ENCODE measurements at places on chromosomes 7 and 10. TPM values are rescaled to one million over a fixed set of nuclear protein-coding genes. Genes with fewer than 3 reads are reported as not detected.

DNA sequence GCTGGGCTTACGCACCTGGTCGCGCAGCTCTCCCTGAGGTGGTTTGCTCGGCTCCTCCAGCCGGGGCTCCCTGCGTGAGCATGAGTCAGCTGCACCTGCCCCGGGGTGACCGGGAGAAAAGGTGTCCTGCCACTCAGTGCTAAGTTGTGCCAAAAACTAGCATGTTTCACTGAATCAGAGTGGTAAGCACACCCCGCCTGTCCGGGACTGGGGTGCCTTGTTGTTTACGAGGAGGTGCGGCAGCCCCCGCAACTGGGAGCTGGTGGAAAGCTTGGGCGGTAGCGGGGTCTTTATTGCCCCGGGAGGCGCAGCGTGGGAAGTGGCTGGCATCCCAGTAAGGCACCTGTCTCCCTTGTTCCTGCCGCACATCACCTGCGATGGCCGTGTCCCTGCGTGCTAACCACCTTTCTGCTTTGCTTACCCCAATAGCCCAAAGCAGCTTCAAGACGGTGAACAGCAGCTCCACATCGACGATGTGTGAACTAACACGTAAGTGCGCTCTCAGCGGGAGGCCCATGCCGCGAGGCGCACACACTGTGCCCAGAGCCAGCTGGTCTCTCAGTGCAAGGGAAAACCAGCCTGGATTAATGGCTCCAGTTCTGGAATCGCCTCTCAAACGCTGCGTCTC lies 506.6 kb upstream of the FOXK1 start:
- no peak for DNase-seq

RBP3 gene
- not detected for total RNA-seq

- no peak for DNase-seq
Measured at GRCh38 chr10:43373461-43373860, 2.0 kb downstream of the FXYD4 start.

DNA sequence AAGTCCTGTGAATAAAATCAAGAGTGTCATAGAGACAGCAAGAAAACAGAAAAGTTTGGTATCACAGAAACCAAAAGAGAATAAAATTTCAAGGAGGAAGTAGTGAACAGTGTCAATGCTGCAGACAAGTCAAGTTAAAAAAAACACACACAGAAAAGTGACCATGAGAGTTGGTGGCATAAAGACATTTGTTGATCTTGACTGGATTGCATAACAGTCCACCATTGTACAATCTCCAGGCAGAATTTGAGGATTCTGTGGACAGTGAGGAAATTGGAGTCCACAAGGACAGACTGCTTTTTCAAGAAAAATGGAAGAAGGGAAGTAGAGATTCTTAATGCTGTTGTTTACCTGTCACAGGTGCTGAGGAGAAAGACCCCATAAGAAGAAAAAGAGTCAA lies 412.5 kb downstream of the PLXDC2 start:
- DNase-seq, result no peak

DNA sequence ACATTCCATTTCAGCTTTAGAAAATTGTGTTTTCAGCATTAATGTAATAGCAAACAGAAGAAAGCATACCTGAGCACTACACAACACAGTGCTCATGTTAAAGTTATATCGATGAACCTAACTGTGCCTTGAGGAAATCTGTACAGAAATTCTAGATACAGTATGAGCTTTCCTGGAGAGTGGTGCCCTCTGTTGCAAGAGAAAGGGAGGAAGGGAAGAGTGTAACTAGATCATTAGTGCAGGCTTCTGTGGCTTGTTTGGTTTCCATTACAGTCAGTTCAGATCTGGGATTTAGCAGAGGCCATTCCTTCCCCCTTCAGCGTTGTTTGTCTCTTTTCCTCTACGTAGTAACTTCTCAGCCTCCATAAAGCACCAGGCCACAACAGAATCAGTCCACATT lies 139.7 kb downstream of the HTR7 start:
- no peak for DNase-seq

GRCh38 chr10:131843881-131844284 lies 56.9 kb upstream of the PPP2R2D start:
- no peak for DNase-seq

- DNase-seq, result no peak
Measured at GRCh38 chr7:105189859-105190492, 176.0 kb downstream of the KMT2E start.

GRCh38 chr7:77707504-77707992 lies 11.3 kb downstream of the RSBN1L start:
- DNase-seq, result no peak

DNA sequence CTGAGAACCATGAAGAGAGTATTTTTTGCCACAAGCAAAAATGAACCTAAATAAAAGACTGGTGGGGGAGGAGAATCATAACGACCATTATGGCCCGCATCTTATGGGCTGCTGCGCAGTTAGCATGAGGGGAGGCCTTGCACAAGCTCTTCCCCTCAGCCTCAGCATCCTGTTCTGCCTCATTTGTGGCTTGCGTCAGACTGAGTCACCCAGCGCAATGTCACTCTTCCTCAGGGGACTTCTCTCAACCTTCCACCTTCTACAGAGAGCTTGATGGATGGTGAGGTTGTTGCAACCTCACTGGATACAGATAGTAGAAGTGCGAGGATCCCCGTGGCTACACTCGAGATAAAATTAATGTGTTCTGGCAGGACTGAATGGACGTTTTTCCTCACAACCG lies 16.8 kb upstream of the GPR15LG start:
- peak; percentile 61 for DNase-seq

- no peak for DNase-seq
Measured at GRCh38 chr10:14737808-14738545, 36.7 kb downstream of the FAM107B start.

HHEX gene
- 2.0 TPM for total RNA-seq

GRCh38 chr10:113020838-113021237 lies 70.8 kb downstream of the TCF7L2 start:
- no peak for DNase-seq

GATA3 gene
- total RNA-seq, result 76.3 TPM

DNA sequence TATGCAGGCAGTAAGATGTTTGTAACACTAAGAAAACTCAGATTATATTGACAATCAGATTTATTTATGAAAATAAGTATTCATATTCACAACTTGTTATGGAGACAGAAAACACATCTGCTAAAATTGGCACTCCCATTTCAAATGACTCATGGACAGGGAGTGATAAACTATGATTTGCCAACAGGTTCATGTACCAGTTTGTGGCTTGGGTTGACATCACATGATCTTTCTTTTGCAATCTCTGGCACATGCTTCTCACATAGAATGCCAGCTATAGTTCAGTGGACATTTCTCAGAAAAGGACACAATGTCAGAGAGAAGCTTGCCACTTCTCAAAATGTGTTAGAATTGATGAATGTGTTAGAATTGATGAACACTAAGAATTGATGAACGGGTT lies 663.2 kb upstream of the ANKRD30A start:
- DNase-seq, result no peak

SPDYE2B gene
- total RNA-seq, result not detected

GRCh38 chr10:81708416-81708815 lies 166.6 kb upstream of the NRG3 start:
- DNase-seq, result no peak

INHBA gene
- total RNA-seq, result not detected

DHX32 gene
- 3.9 TPM for total RNA-seq

ZNF25 gene
- 3.7 TPM for total RNA-seq

AASS gene
- total RNA-seq, result 0.84 TPM

- no peak for DNase-seq
Measured at GRCh38 chr7:28107960-28108359, 72.6 kb downstream of the JAZF1 start.

FAM25A gene
- total RNA-seq, result not detected

ZNF316 gene
- 49.5 TPM for total RNA-seq

C10orf105 gene
- total RNA-seq, result 0.33 TPM

- no peak for DNase-seq
Measured at GRCh38 chr7:47472444-47473157, 109.3 kb downstream of the TNS3 start.

CTTNBP2 gene
- not detected for total RNA-seq

CALML5 gene
- not detected for total RNA-seq

DNA sequence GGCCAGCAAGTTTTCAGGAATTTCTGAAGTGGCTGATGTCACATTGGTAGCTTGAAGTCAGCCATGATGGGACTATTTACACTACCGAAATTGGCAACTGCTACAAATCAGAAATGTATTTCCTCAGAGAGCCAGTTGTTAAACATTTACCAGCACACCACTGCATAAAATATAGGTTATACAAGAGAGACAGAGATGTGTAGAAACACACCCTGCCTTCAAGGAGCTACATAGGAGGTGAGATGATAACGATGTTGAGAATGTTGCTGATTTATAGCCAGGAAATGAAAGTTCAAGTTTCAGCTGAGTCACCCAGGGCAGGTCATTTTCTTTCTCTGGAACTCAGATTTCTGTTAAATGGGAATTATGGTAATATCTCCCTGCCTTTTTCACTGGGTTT lies 46.0 kb upstream of the TCF7L2 start:
- DNase-seq, result no peak

DNA sequence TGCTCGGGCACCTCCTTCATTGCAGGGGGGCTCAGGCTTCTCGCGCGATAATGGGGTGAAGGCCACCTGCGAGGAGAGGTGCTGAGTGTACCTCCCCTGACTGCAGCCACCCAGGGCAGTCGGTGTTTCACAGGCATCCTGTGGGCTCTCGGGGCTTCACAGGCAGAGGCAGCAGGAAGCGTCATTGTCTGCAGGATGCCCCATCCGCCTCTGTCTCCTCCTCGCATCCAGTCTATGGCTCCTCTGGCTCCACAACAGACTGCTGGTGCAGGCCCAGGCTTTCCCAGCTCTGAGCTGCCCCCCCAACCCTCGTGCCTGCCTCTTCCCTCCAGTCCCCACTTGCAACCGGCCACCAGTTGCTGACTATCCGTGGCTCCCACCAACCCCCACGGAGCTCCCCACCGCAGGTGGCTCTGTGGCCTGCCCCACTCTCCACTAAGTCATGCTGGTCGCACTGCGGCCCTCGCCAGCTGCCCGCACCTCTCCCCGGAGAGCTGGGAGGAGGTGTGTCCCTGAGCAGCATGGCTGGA lies 36.5 kb downstream of the CAMK2B start:
- no peak for DNase-seq

- DNase-seq, result no peak
Measured at GRCh38 chr7:33716581-33717477, 188.5 kb upstream of the BMPER start.

DNA sequence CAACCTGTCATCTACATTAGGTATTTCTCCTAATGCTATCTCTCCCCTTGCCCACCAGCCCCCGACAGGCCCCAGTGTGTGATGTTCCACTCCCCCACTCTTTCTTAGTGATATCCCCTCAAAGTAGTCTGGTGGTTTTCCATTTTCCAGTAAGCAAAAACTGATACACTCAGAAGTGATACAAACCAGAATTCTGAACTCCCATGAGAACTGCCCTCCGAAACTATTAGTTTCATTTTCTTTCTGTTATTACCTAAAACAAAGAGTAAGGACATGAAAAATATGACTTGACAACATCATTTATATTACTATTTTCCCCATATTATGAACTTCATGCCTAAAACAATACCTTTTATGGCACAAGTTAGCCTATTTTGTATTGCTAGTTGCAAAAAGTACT lies 175.0 kb downstream of the OTUD1 start:
- DNase-seq, result no peak

DNA sequence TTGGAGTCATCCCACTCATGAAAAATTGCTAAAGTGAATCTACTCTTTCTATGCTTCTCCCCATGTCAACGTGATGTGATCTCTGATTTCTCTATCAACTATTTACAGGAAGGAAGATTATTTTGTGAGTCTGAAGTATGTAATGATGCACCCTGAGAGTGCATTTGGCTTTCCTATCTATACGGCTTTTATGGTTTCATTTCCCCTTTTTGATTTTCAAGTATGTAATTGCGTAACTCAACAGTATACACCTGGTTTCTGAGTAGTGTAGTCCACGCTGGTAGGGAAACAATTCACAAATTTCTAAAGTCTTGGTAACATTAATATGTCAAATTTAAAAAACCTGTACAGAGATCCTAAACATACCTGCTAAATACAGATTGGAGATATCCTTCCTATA lies 194.7 kb upstream of the SEMA3A start:
- DNase-seq, result no peak

PLXNA4 gene
- total RNA-seq, result 2.1 TPM

GIMAP1 gene
- total RNA-seq, result 6.2 TPM

- no peak for DNase-seq
Measured at GRCh38 chr10:65827359-65827758, 1098.5 kb upstream of the LRRTM3 start.

DNA sequence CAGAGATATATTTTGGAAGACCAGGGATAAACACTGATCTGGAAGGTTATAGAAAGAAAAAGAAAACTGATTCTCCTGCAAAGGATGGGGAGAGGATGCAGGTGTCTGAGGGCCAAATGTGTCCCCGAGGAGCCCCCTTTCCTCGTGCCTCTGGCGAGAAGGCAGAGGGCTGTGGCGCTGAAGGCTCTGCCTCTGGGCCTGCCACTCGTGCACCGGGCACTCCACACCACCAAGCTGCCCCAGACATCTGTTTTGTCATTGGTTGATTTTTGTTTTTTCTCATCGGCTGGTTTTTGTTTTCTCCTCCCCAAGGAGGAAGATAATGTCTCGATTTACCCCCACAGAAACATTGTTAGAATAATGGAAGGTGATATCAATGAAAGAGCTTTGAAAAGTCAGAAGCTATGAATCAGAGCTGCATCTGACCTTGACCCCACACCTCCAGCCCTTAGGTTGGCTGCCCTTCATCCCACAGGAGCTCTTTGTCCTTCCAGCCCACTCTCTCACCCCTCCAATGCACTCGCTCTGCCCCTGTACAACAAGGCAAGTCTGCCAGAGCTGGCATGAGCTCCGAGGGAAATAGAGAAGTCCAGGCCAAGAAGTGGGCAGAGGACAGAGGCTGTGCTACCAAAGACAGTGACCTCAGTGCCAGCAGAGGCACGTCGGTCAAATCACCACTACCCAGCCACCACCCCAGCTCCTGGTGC lies 124.8 kb downstream of the TCERG1L start:
- peak; percentile 32 for DNase-seq

LOXL4 gene
- 0.08 TPM for total RNA-seq

DNA sequence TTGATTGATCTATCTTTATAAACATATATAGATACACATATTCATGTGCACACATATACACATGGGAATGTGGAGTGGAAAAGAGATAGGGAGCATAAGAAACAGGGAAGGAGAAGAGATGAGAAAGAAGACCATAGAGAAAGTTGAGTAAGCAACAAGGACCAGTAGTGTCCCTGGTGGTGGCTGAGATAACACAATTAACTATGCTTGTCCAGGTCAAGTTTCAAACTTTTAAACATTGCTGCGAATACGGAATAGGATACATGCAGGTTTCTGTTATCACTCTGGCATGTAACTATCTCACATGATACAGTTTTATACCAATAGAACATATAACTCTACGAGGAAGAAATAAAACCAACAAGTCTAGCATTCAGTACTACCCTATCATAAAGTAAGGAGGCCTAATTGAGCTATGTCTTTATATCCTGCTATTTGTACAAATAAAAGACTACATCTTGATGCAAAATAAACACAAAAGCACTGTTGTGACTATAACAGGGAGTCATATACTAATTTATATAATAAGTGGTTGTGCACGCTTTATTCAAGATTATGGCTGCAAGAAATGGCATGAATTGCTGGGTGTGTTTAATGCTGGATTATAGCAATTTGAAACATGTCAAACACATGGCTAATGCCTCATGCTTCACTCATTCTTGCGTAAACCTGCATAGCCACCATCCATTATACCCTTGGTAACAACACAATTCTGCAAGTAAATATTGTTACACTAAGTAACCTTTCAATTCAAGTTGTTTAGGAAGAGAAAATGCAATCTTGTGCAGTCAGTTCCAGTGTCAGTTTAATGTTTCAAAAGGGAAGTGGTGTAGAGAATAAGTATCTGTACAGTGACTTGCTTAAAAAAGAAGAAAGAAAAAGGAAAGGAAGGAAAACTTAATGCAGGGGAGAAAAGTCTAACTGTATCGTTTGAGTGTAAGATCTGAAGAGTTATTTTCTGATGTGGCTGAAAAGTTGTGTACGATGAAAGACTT lies 8.2 kb downstream of the FOXP2 start:
- no peak for DNase-seq
